ENCODE measurements at places on chromosomes 7 and 10.

GRCh38 chr7:66099551-66100407 lies 14.9 kb upstream of the CRCP start:
- no peak for DNase-seq

- no peak for DNase-seq
Measured at GRCh38 chr7:157612664-157613561, 276.1 kb downstream of the DNAJB6 start.

- DNase-seq: no peak
Measured at GRCh38 chr10:121851786-121852185, 76.0 kb downstream of the ATE1 start.

DNA sequence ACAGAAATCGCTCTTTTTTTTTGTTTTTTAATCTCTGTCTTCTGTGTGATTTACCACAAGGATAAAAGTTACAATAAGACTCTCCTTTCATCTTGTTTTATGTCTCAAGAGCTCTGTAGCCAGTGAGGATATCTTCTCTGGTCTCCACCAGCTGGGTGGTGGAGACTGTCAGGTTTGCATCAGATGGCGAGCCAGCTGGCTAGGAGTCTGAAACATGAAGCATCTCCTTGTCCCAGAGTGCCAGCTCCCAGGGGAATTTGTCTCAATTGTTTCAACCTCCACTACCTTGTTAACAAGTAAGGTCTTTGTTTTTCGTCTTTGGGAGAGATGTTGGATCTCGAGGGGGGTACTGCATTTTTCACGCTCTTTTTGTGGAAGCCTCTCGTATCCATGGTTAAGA lies 47.3 kb downstream of the FRMPD2 start:
- DNase-seq: no peak

- DNase-seq: no peak
Measured at GRCh38 chr10:12726971-12727831, 274.3 kb downstream of the CCDC3 start.

- no peak for DNase-seq
Measured at GRCh38 chr7:98223898-98224700, 12.9 kb downstream of the BHLHA15 start.

DNA sequence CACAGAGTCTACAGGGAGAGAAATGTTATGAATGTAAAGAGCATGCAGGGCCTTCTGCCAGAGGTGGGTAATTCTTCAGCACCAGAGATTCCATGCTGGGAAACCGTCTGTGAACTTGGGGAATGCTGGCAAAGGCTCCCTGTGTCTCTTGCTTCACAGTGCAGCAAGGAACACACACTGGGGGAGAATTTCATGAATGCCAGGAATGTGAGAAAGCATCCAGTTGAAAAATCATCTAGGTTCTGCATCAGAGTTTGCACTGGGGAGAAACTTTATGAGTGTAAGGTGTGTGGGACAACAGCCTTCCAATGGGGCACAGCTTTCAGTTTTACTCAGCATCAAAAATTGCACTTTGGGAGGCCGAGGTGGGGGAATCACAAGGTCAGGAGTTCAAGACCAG lies 224.3 kb upstream of the IGFBP3 start:
- no peak for DNase-seq

GRCh38 chr7:54782829-54783228 lies 23.8 kb upstream of the SEC61G start:
- DNase-seq: no peak

Measured in NK-92 treated with Interleukin-12 subunit alpha and Interleukin-12 subunit beta, amount 100 ng/mL, for 24 hours (cell line).